SIG-M5 (cell line): ENCODE measurements at places on chromosomes 6 and 20.
A peak's percentile ranks its signal among the peaks of the same experiment; 100 is the strongest.

DNA sequence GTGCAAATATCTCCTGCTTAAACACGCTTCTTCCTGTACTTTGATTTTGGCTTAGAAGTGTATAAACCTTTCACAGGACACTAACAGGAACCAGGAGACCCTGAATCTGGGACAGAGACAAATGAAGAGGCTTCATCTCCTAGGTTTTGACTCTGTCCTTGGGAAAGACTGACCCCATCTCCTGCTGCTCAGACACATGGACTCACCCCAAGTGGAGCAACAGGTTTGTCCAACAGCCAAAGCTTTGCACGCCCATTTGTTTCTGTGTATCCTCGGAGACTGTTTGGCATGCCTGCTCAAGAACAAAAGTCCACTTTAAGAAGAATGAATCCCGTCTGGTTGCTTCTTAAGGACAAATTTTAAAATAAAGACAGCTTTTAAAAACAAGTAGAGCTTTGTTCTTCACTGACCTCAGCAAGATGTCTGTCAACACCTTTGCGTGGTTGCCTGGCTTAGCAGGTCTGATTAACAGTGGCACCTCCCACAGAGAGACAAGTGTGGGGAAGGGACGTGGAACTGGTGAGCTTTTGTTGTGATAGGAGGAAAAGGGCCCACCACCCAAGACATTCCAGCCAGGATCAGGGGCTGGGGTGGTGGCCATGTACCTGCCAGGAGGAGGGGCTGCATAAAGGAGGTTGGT is 202.6 kb downstream of the SOD2 start:
- DNase-seq = no peak

GRCh38 chr6:126027601-126028000 is 41.3 kb downstream of the TRMT11 start:
- DNase-seq = no peak

GRCh38 chr6:161828355-161828754 is 554.5 kb upstream of the AGPAT4 start:
- no peak for DNase-seq

GRCh38 chr6:35259948-35260590 is 534 bp downstream of the ZNF76 start:
- no peak for DNase-seq

DNA sequence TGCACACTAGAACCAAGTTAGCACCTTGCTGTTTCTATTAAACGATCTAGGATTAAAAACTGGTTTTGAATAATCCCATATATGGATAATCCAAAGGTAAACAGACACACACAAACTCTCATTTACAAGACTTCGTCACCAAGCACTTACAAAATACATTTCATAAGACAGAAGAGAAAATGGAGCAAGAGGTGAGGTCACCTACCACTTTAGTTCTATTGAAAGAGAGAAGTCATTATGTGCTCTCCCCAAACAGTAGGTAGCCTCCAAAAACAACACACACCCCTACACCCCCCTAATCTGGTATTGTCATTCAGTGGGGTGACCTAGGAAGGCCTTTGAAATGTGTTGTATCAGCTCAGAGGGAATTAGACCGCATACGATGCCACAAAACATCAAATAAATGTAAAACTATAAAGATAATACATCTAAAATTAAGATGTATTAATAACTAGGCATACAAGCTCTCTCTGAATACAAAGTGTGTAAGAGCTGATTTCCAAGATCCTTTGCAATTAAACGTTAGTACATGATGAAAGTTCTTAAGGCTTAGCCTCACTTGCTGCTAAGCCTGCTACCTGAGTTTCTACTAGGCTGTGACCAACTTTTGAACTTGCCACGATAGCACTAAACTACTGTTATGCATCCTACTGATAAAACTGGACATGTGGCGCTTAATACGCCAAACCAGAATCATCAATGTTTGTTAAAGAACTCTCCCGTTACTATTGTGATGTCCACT is 1.6 kb downstream of the SRPK1 start:
- peak; percentile 56 for DNase-seq
